Smooth muscle cell of the umbilical artery (primary cell): ENCODE measurements at places on chromosomes 4 and X. TPM values are rescaled to one million over a fixed set of nuclear protein-coding genes. Genes with fewer than 3 reads are reported as not detected.

Gene CACNA1F
- total RNA-seq: not detected in 2 replicates

Gene DUX4
- total RNA-seq: not detected in 2 replicates

Gene TLR2
- 0.55 TPM in 1 of 2 replicates, not detected in the other for total RNA-seq

Gene CDS1
- under 0.01 and 0.05 TPM in 2 replicates for total RNA-seq

Gene SCML2
- 0.59 and 1.3 TPM in 2 replicates for total RNA-seq
